Cortex of kidney (tissue), 1 donor: ENCODE measurements at places on chromosomes 1 and 21.

GRCh38 chr1:115697619-115698018 lies 55.8 kb downstream of the VANGL1 start:
- DNase-seq = no peak

GRCh38 chr1:81458186-81458585 lies 342.5 kb upstream of the ADGRL2 start:
- DNase-seq = no peak

GRCh38 chr1:38175121-38175520 lies 128.5 kb upstream of the POU3F1 start:
- DNase-seq = no peak

DNA sequence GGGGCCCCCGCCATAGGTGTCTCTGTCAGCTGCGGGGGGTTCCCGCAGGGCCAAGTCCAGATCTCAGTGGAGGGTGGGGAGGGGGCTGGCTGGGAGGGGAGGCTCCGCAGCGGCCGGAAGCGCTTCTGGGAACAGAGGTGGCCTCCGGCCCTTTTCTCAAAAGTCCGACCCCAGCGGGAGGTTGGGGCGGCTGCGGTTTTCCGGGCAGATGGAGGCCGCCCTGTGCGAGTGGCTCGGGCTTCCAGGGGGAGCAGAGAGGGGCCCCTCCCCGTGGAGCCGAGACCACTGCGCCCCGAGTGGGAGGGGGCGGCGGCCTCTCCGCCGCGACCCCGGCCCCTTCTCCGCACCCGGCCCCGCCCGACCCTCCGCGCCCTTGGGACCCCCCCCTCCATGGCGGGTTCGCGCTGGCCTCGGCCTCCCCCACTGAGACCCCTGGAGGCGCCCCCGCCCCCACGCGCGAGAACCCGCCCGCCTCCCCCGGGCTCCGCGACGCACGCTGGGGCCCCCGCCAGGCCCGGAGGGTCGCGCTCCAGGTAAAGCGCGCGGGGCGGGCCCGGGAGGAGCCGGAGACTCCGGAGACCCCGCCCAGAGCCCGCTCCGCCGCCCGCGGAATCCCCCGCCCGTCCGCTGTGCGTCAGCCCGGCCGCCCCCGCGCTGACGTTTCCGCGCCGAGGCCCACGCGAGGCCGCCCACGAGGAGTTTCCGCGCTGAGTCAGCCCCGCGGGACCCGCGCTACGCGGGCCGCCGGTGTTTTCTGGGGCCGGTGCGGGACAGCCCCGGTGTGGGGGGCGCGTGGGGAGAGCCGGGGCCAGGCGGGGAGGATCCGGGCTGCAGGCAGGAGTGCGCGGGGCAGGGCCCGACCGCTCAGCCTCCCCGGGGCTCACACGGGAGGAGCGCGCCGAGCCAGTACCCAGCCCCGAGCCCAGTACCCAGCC lies 5.2 kb downstream of the TNFRSF18 start:
- no peak for DNase-seq

DNA sequence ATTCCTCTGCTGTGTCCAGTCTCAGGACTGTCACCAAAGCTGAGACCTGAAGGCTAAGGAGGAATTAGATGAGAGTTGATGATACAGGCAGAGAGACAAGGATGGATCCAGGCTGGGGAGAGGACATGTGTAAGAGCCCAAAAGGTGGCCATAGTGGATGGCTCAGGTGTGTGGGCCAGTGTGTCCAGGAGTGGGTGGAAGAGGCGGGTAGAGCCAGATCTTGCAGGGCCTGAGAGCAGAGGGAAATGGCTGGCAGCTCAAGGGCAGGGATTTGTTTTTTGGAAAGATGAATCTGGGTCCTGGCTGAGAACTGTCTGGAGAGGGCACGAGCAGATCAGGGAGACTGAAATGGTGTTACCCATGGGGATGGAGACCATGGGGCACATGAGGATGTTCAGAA lies 38.1 kb downstream of the AZIN2 start:
- DNase-seq = no peak

DNA sequence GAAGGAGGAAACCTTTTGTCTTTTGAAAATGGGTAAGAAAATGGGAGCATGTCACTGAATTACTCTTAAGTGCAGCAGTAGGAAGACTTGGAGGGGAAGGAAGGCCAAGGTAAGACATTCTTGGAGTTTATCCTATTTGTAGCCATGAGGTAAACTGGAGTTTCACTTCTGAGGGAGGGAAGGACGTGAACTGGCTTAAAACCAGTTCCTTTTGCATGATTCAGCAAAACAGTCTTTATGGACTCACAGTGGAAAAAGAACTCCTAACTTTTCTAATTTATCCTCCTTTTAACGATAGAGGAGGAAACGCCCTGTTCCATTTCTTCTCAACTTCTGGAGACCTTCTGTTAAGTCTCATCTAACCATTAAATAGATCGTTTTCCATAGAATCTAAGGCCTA lies 2.5 kb downstream of the PRDX6 start:
- no peak for DNase-seq

DNA sequence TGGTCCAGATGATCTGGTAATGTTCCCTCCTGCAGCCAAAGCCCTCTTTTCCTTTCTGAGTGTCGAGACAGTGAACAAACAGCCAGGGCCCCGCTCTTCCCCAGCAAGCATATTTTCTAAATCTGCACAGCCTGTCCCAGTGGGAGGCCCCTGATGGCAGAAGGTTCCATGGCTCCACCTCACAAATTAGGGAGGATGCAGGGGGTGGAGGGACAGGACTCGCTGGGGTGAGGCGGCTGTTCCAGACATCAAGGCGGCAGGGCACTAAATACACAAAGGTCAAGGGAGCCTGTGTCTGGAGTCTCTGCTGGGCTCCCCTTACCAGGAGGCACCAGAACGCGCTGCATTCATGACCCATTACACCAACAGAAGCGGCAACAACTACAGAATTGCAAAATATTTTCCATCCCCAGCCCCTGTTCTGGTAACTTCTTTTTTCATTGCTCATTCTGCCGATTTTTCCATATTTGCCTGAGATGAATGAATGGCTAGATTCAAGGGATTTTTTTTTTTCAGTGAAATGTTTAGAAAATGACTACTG lies 27.0 kb upstream of the PRELP start:
- no peak for DNase-seq

- no peak for DNase-seq
These were observed 128.5 kb downstream of the DAB1 start for GRCh38 chr1:57295326-57295725.

GRCh38 chr1:29849038-29849750 lies 612.9 kb downstream of the PTPRU start:
- DNase-seq = no peak

DNA sequence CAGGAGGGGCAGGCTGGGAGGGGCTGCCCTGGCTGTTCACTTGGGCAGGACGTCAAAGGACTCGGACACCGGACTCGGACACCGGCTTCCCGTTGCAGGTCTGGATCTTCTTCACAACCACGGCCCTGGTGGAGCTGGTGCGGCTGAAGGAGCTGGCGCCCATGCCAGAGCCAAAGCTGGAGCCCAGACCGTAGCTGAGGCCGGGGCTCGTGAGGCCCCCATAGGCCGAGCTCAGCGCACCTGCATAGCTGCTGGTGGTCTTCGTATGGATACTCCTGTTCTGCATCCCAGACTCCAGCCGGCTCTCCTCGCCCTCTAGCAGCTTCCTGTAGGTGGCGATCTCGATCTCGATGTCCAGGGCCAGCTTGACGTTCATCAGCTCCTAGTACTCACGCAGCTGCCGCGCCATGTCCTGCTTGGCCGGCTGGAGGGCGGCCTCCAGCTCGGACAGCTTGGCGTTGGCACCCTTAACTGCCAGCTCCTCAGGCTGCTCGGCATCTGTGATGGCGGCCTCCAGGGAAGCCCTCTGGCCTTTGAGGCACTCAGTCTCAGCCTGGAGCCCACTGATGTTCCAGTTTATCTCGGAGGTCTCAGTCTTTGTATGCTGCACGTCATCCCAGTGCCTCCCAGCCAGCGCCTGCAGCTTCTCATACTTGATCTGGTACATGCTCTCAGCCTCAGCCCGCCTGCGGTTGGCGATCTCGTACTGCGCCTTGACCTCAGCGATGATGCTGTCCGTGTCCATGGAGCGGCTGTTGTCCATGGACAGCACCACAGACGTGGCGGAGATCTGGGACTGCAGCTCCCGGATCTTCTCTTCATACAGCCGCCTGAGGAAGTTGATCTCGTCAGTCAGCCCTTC lies 15.1 kb upstream of the KLF17 start:
- no peak for DNase-seq

GRCh38 chr1:51299981-51300670 lies 30.2 kb downstream of the TTC39A start:
- no peak for DNase-seq

DNA sequence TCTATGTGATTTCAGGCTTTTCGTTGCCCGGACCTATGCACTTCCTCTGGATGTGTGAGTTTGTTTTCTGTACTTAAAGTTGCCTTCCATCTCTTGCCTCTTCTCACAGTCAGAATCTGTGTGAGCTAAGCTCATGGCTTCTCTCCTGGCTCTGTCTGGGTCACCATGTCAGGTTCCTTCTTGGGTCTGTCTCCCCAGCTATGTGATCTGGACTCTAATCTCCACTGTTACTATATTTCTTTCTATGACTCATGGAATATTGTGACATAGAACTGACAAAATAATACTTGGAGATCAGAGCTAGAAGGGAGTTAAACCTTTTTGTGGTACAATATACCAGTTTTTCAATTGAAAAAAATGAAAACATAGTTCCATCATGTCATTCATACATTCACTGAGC lies 172.7 kb upstream of the FGGY start:
- no peak for DNase-seq

DNA sequence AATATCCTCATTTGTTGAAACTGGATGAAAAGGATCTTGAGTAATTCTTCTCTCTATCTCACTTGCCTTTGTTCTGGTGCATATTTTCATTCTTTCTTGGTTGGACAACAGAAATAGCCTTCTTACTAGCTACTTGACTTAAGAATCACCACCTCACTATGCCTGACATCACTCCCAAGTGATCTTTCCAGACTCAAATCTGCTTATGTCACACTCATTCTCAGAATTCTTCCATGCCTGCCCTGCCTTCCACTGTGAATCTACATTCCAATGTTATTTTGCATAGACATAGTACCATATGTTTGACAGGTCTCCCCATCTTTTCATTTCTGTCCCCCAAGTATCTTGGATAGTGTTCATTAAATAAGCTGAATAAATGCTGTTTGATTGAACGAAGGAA lies 78.5 kb upstream of the DPYD start:
- DNase-seq = no peak

DNA sequence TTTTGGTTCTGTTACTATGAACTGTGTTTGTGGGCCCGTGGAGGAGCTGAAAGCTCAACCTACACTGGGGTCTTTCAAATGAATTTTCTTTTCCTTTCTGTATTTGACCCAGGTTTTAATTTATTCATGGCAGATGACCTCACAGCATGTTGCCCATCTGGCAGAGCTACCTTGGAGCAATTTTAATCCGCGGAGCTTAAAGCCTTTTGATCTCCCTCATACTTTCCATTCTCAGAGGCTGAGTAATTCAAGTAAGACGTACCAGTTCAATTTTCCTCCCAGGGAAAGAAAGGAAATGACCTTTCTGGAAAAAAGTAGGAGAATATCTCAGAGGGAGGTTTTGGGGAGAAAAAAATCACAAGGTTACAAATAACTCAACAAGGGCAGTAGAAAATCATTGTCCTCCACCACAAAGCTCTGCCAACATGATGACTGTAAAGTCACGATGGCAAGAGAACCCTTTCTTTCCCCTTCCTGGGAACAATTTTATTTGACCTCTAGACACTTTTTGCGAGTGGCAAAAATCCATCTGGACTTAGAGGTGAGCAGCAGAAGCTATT lies 21.6 kb upstream of the PCP4 start:
- no peak for DNase-seq

- no peak for DNase-seq
These were observed 871 bp downstream of the TUFT1 start for GRCh38 chr1:151540982-151541377.

DNA sequence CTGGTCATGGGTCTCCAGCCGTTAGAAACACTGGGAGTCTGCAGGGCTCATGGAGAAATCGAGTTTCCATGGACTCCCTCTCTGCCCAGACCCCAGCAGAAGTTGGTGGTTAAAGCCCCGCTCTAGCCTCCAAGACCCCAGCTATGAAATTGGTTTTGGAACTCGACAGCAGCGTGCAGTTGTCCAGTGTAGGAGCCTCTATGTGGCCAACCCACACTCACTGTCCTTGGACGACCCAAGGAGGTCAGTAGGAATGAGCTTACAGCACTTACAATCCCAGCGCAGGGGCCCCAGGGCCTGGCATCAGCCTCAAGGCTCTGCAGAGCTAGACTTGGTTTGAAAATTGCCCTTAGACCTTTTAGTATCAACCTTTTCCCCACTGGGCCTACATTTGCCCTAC lies 3.2 kb upstream of the PRDM16 start:
- DNase-seq = no peak

- DNase-seq = no peak
These were observed 181.8 kb upstream of the FMN2 start for GRCh38 chr1:239909898-239910297.

DNA sequence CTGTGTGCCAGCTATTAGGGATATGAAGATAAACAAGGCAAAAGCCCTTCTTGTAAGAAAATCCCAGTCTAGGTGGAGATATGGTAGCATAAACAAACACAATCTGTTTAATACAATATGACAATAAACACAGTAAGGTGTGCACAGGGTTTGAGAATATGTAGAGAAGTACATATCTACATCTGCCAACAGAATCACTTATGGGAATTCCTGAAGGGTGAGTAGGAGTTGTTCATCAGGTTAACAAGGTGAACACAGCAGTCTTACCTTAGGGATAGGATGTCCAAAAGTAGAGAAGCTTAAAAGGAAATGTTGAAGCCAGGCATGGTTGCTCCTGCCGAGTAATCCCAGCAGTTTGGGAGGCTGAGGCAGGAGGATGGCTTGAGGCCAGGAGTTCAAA lies 57.7 kb upstream of the LRRC7 start:
- DNase-seq = no peak

DNA sequence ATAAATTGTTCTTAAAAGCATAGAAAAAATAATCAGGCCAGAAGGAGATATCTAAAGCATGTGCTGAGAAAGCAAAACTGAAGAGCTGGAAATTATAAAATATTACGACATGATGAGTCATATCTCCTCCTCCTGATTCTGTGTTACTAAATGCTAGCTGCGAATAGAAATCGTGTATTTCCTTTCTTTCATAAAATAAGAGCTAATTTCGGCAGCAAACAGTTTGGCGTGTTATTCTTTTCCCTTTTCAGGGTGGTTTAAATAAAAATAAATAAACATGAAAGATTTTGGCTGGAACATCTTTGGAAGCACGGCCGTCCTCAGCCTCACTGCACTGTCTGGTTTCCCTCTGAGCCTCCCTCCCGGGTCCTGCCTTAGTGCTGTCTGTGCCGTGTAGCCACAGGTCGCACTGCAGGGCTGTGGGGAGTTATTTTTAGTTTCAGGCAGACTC lies 56.0 kb downstream of the ADARB1 start:
- no peak for DNase-seq

GRCh38 chr1:107546576-107546975 lies 405.7 kb downstream of the NTNG1 start:
- no peak for DNase-seq
